Dermis blood vessel endothelial cell (primary cell): ENCODE measurements at places on chromosomes 2 and 18. TPM values are rescaled to one million over a fixed set of nuclear protein-coding genes. Genes with fewer than 3 reads are reported as not detected.

- DNase-seq = no peak
Measured at GRCh38 chr18:58067601-58068000, 23.6 kb downstream of the NEDD4L start.

DNA sequence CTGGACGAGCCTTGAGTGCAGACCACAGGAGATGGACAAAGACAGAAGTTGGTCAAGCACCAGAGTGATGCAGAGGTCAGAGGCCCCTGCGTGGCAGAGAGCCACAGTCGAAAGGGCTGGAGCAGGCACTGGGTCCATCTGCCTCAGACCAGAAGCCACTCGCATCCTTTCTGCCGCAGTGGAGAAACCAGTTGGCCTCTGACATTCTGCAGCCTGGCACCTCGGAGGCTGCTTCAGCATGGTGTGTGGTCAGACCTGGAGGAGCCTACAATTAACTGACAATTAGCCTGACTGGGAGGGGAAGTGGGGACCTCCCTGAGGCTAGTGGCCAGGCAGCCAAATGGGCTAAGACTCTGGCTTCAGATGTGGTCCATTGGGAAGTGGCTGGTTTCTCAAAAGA is 111.1 kb downstream of the SGPP2 start:
- DNase-seq = no peak

- DNase-seq = no peak
Measured at GRCh38 chr18:24065906-24066305, 51.4 kb downstream of the TTC39C start.

DNA sequence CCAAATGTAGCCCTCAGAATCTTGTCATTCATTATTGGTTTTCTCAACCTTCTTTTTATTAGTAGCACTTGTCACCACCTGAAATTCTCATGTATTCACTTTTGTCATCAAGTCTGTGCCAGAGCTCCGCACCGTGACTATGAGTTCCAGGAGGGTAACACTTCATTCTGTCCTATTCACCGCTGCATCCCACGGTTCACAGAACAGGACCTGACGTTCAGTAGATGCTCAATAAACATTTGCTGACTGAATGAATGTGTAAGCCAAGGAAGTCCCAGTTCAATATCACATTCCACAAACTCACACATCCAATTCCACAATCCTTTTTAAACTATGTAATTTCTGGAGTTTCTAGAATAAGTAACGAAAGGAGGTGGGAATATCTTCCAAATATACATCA is 65.5 kb downstream of the MOGAT1 start:
- no peak for DNase-seq

DNA sequence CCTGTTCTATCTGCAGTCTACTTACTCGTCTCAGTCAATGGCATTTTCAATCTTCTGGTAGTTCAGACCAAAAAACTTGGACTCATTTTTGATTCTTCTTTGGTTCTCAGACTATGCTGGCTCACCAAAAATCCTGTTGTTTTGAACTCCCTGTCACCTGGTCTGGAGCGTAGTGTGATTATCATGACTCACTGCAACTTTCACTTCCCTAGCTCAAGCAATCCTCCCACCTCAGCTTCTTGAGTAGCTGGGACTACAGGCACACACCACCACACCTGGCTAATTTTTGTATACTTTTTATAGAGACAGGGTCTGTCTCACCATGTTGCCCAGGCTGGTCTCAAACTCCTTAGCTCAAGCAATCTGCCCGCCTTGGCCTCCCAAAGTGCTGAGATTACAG is 163.3 kb upstream of the CDH7 start:
- DNase-seq = no peak

DNA sequence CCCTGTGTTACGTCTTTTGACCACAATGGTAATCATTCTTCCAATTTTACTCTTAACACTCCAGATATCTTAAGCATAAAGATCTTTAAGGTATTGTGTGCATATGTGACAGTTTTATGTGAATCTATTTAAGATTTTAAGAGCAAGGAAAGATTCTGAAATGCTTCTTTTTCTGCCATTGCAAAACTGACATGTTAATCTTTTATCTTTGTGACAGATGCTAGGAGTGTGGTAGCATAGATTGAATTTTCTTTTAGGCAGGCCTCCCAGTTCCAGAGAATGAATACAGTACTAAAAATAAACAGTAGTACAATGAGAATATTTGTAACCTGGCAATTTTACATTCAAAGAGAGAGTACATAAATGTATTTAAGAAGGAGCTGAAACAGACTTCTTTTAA is 232.5 kb upstream of the ZSWIM2 start:
- DNase-seq = no peak

GRCh38 chr2:144288438-144288837 is 231.5 kb downstream of the ZEB2 start:
- no peak for DNase-seq

DNA sequence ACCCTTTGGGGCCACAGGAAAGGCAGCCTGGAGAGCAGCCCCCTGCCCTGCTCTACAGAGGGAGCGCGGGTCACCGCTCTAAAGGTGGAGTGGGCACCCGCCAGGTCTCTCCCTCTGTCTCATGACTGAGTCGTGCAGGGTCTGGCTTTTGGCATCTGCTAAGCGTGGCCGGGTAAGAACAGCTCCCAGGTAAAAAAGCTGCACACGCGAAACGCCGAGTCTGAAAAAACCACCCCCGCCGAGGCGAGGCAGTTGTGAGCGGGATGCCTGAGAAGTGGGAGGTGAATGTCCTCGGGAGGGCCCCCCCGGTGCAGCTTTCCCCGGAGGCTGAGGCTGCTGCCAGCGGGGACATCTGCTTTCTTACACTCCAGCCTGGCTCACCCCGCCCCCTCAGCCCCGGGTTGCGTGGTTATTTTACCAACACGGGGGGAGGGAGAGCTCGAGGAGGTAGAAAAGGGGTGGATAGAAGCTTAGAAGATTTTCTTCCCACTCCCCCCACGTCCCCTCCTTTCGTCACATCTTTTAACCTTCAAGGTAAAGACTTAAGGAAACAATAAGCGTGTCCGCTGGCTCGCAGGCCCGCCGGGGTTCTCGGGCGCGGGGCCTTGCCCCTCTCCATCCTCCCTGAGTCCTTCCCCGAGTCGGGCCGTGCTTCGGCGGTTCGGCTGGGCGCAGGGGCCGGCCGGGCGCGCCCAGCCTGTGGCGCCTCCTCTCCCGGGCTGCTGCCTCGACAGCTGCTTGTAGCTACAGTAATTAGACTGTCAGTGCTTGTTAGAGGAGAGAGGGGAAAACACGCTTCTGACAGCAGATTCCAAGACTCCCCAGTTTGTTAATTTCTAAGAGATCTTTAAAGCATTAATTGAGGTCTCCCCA is 70.6 kb upstream of the PSMD14 start:
- peak; percentile 58 for DNase-seq

DNA sequence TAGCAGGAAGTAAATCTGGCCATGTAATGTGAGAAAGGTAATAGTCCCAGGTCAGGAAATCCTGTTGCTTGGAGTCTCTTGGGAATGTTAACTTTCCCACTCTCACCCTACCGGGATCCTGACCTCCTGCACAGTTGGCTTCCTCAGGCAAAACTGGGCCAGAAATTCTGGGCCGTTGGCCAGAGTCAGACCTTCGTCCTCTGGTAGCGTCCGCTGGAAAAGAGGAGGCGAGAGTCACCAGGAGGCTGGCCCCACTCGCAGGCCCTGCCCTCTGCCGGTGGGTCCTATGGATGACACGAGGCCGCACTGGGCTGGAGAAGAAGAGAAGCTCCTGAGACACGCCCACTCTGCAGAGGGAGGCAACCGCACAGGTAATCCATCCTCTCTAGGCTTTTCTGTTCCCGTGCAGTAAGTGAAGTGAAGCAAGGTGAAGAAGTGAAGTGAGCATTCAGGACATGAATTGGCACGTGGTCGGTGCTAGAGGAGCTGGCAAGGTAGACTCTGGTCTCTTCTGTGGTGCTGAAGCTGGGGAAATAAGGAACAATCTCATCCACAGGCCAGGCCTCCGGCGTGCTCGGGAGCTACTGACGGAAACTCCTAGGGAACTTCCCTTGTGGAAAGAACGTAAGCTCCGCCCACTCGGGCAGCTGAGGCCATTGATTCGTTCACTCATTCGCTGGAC is 182.7 kb upstream of the GLI2 start:
- DNase-seq = peak; percentile 99

DNA sequence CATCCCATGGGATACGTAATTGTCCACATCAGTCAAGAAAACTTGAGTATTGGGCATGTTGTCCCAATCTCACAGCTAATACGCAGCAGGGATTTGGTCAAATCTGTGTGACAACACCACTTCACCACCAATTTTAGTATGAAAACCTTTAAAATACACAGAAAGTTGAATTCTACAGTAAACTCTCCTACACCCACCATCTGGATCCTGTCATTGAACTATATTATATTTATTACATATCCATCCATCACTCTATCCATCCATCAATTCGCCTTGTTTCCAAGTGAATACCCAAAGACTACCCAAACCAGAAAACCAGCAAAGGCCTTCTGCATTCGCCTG is 846 bp upstream of the FKBP7 start:
- DNase-seq = no peak

DNA sequence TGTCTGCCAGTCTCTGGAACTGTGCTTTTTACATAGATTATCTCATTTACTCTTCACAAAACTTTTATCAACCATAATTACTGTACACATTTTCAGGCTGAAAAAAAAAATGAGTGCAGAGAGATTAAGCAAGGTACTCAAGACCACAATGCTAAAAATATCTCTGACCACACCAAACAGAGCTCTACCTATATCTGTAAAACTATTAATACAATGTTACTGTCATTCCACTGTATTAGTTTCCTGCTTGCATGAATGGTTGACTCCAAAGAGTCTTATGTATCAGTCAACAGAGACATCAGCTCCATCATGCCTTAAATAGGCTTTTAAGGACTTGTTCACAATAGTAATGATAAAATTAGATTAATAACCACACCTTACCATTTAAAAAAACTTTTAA is 134.7 kb upstream of the CCDC150 start:
- no peak for DNase-seq

- no peak for DNase-seq
Measured at GRCh38 chr2:222701721-222702131, 30.3 kb downstream of the MOGAT1 start.

DNA sequence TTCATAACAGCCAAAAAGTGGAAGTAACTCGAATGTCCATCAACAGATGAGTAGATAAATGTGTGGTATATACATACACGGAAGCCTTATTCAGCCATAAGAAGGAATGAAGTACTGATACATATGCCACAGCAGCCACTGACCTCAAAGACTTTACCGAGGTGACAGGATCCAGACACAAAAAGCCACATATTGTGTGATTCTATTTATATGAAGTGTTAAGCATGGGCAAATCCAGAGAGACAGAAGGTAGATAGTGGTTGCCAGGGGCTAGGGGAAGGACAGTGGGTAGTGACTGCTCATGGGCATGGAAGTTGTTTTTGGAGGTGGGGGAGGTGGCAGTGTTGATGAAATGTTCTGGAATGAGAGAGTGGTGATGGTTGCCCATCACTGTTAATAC is 33.9 kb downstream of the ZAP70 start:
- DNase-seq = no peak

DNA sequence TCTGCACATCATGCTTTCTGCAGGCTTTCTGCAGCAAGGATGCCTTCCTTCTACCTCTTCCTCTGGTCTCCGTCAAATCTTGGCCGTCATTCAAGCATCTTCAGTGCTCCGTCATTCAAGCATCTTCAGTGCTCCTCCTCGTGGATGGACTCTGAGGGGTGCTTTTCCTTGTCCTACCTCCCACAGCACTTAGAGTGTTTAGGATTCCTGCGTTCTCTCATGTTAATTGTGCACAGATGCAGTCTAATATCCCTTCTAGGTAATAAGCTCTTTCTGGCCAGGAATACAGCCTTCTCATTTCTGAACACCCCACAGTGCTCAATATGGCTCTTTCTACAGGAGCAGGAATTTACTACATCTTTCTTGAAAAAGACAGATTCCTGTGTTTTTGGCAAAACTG is 59.8 kb downstream of the ZNF236 start:
- DNase-seq = no peak

DNA sequence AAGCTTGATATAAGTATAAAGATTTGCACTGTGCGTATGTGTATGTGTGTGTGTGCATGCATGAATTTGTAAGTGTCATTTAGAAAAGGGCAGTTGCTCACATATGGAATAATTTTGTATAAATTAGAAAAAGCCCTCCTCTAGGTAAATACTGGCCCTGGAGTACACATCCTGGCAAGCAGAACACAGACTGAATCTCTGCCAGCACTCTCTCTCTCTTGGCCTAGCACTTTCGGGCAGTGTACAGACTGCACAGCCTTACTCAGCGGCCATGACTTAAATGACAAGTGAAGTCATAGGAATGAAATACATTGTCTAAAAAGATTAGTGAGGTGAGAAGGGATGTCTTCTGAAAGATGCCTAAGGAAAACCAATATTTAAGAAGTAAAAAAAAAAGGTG is 214.1 kb downstream of the RDH14 start:
- DNase-seq = no peak

- DNase-seq = no peak
Measured at GRCh38 chr2:238845583-238846377, 2.1 kb upstream of the TWIST2 start.

DNA sequence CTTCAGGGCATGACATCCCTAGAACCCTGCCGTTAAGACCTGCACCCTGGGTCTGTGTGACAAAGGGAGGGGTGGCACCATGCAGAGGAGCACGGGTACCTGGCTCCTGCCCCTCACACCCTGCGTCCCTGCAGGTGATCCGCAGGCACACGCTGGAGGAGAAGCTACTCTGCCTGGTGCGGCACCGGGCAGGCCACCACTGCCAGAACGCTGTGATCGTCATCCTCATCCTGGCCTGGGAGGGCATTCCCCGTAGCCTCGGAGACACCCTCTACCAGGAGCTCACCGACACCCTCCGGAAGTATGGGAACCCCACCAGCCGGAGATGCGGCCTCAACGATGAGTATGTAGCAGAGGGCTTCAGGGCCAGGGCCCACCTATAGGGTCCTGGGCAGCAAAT is 60.0 kb downstream of the BOLA3 start:
- no peak for DNase-seq

DNA sequence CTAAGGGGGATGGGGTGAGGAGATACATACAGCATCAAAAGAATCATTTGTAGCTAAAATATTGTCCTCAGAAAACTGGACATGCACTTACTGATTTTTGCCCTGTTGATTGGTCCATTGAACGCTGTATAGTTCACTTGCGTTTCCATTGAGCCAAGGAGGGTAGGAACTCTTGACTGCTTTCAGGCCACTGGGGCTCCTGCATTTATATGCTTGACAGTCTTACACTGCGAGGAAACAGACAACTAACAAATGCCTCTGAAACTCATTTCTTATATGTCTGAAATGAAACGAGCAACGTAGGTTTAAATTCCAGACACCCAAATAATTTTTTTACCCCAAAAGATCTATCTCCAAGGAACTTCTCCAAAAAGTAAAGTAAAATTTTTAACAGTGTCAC is 42.1 kb downstream of the ARL5A start:
- DNase-seq = no peak

GRCh38 chr18:60555625-60556024 is 183.1 kb upstream of the MC4R start:
- no peak for DNase-seq

Gene TYMS
- total RNA-seq = 22.6 and 132 TPM in 2 replicates

Gene DSG1
- not detected in 2 replicates for total RNA-seq

Gene NEDD4L
- total RNA-seq = 15.1 and 26.4 TPM in 2 replicates

Gene SLC11A1
- total RNA-seq = under 0.01 and 0.05 TPM in 2 replicates

Gene GALNT13
- total RNA-seq = under 0.01 and 0.33 TPM in 2 replicates

Gene TMEM200C
- not detected in 2 replicates for total RNA-seq
